ENCODE measurements at places on chromosomes 7 and 10.

- DNase-seq, result no peak
- H3K36me3 ChIP-seq, result peaks cover 4% of the 10 kb centered on the region
- H3K4me1 ChIP-seq, result no peaks in the 10 kb centered on the region
- no peak overlapping the region for H3K4me3 ChIP-seq
- no peak overlapping the region for H3K27ac ChIP-seq
These were observed 28.6 kb downstream of the PDSS1 start for GRCh38 chr10:26725837-26726727.

GRCh38 chr7:100966542-100967291 lies 2.6 kb upstream of the MUC12 start:
- H3K4me1 ChIP-seq, result peaks cover 7% of the 10 kb centered on the region
- H3K27ac ChIP-seq, result peak overlapping the region; percentile 15
- H3K27me3 ChIP-seq, result peaks cover 84% of the 10 kb centered on the region
- H3K36me3 ChIP-seq, result no peaks in the 10 kb centered on the region

- H3K27ac ChIP-seq, result no peak overlapping the region
- H3K4me1 ChIP-seq, result no peaks in the 10 kb centered on the region
- no peak for DNase-seq
- peaks cover 38% of the 10 kb centered on the region for H3K27me3 ChIP-seq
- no peaks in the 10 kb centered on the region for H3K36me3 ChIP-seq
These were observed 43.8 kb downstream of the RASGEF1A start for GRCh38 chr10:43223056-43223455.

GRCh38 chr7:105131890-105132289 lies 117.9 kb downstream of the KMT2E start:
- no peaks in the 10 kb centered on the region for H3K27me3 ChIP-seq

- no peak overlapping the region for H3K4me3 ChIP-seq
- DNase-seq, result no peak
- H3K27ac ChIP-seq, result no peak overlapping the region
- peaks cover 7% of the 10 kb centered on the region for H3K4me1 ChIP-seq
These were observed 15.9 kb downstream of the TMEM209 start for GRCh38 chr7:130189343-130189742.

GRCh38 chr7:129279757-129280156 lies 54.9 kb downstream of the AHCYL2 start:
- no peak overlapping the region for H3K4me3 ChIP-seq
- H3K4me1 ChIP-seq, result no peaks in the 10 kb centered on the region
- no peak overlapping the region for H3K27ac ChIP-seq
- peaks cover 3% of the 10 kb centered on the region for H3K36me3 ChIP-seq
- no peak for DNase-seq

DNA sequence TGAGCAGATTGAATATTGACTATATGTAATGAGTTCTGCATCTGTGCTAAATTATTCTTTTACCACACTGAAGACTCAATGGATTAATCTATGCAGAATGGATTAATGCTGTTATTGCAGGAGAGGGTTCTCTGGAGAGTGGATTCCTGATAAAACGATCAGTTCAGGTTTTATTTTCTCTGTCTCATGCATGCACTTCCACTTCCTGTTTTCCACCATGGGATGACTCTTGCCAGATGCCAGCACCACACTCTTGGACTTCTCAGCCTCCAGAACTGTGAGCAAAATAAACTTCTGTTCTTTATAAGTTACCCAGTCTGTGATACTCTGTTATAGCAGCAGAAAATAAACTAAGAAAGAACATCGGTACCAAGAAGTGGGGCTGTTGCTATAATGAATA lies 207.5 kb downstream of the KCND2 start:
- H3K27me3 ChIP-seq, result peaks cover 7% of the 10 kb centered on the region
- H3K36me3 ChIP-seq, result no peaks in the 10 kb centered on the region
- DNase-seq, result no peak
- H3K4me3 ChIP-seq, result no peak overlapping the region

- H3K27me3 ChIP-seq, result no peaks in the 10 kb centered on the region
- H3K4me1 ChIP-seq, result peaks cover 4% of the 10 kb centered on the region
- no peak for DNase-seq
- no peak overlapping the region for H3K4me3 ChIP-seq
- peak overlapping the region; percentile 21 for H3K27ac ChIP-seq
These were observed 226.4 kb upstream of the HABP2 start for GRCh38 chr10:113326160-113327111.

GRCh38 chr7:93327006-93327633 lies 95.0 kb downstream of the VPS50 start:
- H3K27me3 ChIP-seq, result no peaks in the 10 kb centered on the region
- H3K27ac ChIP-seq, result no peak overlapping the region

DNA sequence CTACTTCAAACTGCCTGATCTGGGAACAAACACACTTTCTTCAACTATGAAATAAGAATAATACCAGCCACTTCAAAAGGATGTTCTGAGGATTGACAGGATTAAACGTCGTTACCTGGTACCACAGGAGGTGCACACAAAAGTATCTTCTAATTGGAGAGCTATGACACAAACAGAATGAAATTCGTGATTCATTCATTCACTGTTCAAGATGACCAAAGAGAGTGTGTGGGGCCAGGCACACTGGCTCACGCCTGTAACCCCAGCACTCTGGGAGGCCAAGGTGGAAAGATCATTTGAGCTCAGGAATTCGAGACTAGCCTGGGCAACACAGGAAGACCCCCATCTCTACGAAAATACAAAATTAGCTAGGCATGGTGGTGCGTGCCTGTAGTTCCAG lies 50.9 kb downstream of the SFMBT2 start:
- no peaks in the 10 kb centered on the region for H3K4me1 ChIP-seq
- H3K4me3 ChIP-seq, result no peak overlapping the region
- H3K36me3 ChIP-seq, result peaks cover 43% of the 10 kb centered on the region
- no peak for DNase-seq
- peaks cover 46% of the 10 kb centered on the region for H3K27me3 ChIP-seq

DNA sequence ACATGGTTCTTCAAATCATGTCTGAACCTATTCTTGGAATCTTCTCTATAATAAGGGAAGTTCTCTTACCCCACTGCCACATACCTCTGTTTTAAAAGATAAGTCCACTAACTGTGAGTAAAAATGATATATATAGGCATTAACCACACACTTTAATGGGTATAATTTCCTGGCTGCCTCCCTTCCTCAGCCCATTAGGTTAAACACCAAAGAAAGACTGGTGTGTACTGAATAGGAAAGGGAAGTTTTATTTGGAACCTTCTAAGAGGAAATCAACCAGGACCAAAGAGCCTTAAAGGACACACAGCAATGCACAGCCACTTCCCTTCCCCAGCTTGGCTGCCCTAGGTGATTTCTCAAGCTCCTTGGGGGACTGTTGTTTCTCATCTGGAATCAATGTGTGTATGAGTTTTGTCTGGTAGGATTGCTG lies 5.0 kb upstream of the WBP1L start:
- H3K36me3 ChIP-seq, result peaks cover 4% of the 10 kb centered on the region
- no peaks in the 10 kb centered on the region for H3K27me3 ChIP-seq
- no peak for DNase-seq
- no peak overlapping the region for H3K4me3 ChIP-seq

GRCh38 chr10:62638062-62638477 lies 166.4 kb upstream of the ADO start:
- no peak overlapping the region for H3K4me3 ChIP-seq
- no peak for DNase-seq
- peaks cover 3% of the 10 kb centered on the region for H3K27me3 ChIP-seq
- H3K4me1 ChIP-seq, result no peaks in the 10 kb centered on the region
- no peaks in the 10 kb centered on the region for H3K36me3 ChIP-seq

- H3K4me3 ChIP-seq, result no peak overlapping the region
- H3K27ac ChIP-seq, result no peak overlapping the region
- DNase-seq, result no peak
- H3K36me3 ChIP-seq, result no peaks in the 10 kb centered on the region
- no peaks in the 10 kb centered on the region for H3K4me1 ChIP-seq
- peaks cover 22% of the 10 kb centered on the region for H3K27me3 ChIP-seq
These were observed 15.9 kb downstream of the SRGN start for GRCh38 chr10:69103784-69104183.

DNA sequence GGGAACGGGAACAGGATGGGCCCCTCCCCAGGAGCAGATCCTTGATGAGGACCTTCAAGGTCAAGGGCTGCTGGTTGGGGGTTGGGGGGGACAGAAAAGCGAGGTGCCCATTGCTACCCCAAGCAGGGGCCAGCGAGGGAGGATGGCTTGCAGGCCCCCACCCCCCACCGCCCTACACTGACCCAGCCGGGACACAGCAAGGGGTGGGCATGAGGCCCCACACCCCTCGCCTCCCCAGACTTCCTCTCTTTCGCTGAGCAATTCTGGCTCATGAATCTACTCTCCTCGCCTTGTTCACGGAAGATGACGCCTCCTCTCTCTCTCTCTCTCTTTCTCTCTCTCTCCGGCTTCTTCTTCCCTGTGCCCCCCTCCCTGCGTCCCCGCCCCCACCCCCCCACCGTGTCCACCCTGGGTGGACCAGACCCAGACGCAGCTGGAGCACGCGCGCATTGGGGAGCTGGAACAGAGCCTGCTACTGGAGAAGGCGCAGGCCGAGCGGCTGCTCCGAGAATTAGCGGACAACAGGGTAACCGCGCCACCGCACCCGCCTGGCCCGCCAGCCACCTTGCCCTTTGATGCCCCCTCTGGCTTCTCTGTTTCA lies 81.1 kb upstream of the GTF2IRD1 start:
- H3K4me3 ChIP-seq, result no peak overlapping the region
- H3K36me3 ChIP-seq, result peaks cover 8% of the 10 kb centered on the region
- H3K27me3 ChIP-seq, result no peaks in the 10 kb centered on the region
- H3K27ac ChIP-seq, result no peak overlapping the region

- no peaks in the 10 kb centered on the region for H3K36me3 ChIP-seq
- H3K27ac ChIP-seq, result no peak overlapping the region
- H3K4me1 ChIP-seq, result peaks cover 8% of the 10 kb centered on the region
- peaks cover 43% of the 10 kb centered on the region for H3K27me3 ChIP-seq
- H3K4me3 ChIP-seq, result peak overlapping the region; percentile 87
- DNase-seq, result no peak
These were observed 859 bp upstream of the CH25H start for GRCh38 chr10:89207801-89208551.

GRCh38 chr7:78218876-78219275 lies 420.3 kb downstream of the PHTF2 start:
- H3K4me1 ChIP-seq, result no peaks in the 10 kb centered on the region
- no peak overlapping the region for H3K27ac ChIP-seq
- H3K4me3 ChIP-seq, result no peak overlapping the region

- peaks cover 3% of the 10 kb centered on the region for H3K27me3 ChIP-seq
- H3K27ac ChIP-seq, result peak overlapping the region; percentile 38
- no peak for DNase-seq
- H3K4me3 ChIP-seq, result no peak overlapping the region
- H3K36me3 ChIP-seq, result peaks cover 9% of the 10 kb centered on the region
These were observed 23.8 kb downstream of the CHST15 start for GRCh38 chr10:124069341-124070264.

GRCh38 chr7:92988051-92988450 lies 129.7 kb downstream of the SAMD9 start:
- no peaks in the 10 kb centered on the region for H3K27me3 ChIP-seq
- H3K4me1 ChIP-seq, result peaks cover 9% of the 10 kb centered on the region
- no peak overlapping the region for H3K4me3 ChIP-seq
- H3K36me3 ChIP-seq, result no peaks in the 10 kb centered on the region
- H3K27ac ChIP-seq, result peak overlapping the region; percentile 32

DNA sequence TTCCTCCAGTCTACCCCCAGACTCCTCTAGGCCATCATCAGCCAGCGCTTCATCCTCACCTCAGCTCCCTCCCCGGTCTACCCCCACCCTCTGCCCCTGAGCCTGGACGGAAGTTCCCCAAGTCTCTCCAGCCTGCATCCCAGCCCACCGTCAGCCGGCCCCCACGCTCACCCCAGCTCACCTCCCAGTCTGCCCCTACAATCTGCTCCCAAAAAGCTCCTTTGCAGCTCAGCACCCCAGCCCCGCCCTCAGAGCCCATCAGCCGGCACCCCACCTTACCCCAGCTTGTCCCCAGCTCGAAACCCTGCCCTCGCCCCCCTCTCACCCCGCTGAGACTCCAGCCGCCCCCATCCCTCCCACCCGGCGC lies 322 bp upstream of the RAMP3 start:
- H3K27me3 ChIP-seq, result peaks cover 70% of the 10 kb centered on the region
- H3K36me3 ChIP-seq, result peaks cover 5% of the 10 kb centered on the region
- H3K4me3 ChIP-seq, result no peak overlapping the region
- no peak for DNase-seq
- H3K4me1 ChIP-seq, result no peaks in the 10 kb centered on the region

- H3K4me3 ChIP-seq, result no peak overlapping the region
- H3K4me1 ChIP-seq, result peaks cover 31% of the 10 kb centered on the region
- no peaks in the 10 kb centered on the region for H3K27me3 ChIP-seq
- no peak for DNase-seq
- H3K27ac ChIP-seq, result no peak overlapping the region
These were observed 151.7 kb downstream of the PLXDC2 start for GRCh38 chr10:19967981-19968380.

DNA sequence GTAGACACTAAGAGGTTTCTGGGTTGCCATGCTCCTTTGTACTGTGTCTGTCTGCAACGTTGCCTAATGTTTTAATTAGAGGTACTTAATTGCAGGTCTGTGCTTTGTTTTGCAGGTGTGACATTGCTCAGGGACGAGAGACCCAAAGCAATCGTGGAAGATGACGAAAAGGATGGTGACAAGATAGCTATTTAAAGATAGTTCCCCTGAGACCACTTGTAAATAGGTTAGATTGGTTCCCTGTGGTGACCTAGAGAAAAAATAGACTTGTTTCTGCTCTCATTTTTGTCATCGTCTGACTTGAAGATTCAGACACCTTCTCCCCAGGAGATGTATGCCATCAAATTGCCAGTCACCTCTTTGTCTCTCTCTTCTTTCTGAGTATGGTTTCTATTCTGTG lies 20.1 kb downstream of the PPP1R17 start:
- no peak overlapping the region for H3K4me3 ChIP-seq
- no peaks in the 10 kb centered on the region for H3K4me1 ChIP-seq
- no peaks in the 10 kb centered on the region for H3K36me3 ChIP-seq
- peaks cover 28% of the 10 kb centered on the region for H3K27me3 ChIP-seq

DNA sequence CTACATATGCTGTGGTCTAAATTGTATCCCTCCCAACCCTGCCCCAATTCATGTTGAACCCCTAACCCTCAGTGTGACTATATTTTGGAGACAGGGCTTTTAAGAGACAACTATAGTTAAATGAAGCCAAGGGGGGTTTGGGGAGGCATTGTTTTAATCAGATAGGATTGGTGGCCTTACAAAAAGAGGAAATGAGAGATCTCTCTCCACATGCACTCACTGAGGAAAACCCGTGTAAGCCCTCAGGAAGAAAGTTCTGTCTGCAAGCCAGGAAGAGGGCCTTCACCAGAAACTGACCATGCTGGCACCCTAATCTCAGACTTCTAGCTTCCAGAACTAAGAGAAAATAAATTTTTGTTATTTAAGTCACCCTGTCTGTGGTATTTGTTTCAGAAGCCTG lies 276.7 kb downstream of the KIF20B start:
- no peak overlapping the region for H3K27ac ChIP-seq
- no peak for DNase-seq
- H3K27me3 ChIP-seq, result peaks cover 9% of the 10 kb centered on the region
- no peak overlapping the region for H3K4me3 ChIP-seq

DNA sequence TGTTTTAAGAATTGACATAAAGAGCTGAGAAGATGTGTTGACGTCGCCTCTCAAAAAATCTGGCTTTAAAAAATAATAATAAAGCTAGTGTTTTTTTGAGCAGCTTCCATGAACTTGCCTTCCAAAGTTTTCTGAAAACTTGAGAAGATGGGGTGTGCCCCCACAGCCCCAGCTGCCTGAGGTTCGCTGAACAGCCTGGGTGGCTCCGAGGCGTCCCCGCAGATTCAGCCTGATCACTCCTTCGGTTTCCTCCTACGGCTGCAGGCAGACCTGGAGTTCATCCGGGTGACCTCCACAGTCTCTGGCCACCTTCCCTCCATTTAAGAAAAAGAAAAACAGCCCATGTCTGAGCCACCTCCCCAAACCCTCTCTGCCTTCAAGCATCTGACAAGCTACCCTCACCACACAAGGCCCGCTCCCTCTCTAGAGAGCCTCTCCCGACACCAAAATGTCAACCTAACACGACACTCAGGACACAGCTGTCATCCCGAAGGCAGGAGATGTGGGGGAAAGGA lies 177.8 kb downstream of the PTPRN2 start:
- H3K4me3 ChIP-seq, result no peak overlapping the region
- no peak overlapping the region for H3K27ac ChIP-seq
- no peaks in the 10 kb centered on the region for H3K27me3 ChIP-seq
- no peaks in the 10 kb centered on the region for H3K36me3 ChIP-seq
